Stimulated activated naive B cell treated with anti-CD40 and anti-IgM and Interleukin-4, amounts not matched to agents 10 μg/mL and 1 μg/mL and 100 μg/mL, for 72 hours (primary cell): ENCODE measurements at places on chromosomes 16 and 17.

GRCh38 chr16:84484579-84485254 lies 19.7 kb downstream of the MEAK7 start:
- DNase-seq, result no peak

GRCh38 chr17:61399131-61400065 lies at the start of gene TBX2:
TBX2 (plus strand) TSS chr17:61399843; CDS start chr17:61400177, 334 bp downstream.
- DNase-seq, result no peak

DNA sequence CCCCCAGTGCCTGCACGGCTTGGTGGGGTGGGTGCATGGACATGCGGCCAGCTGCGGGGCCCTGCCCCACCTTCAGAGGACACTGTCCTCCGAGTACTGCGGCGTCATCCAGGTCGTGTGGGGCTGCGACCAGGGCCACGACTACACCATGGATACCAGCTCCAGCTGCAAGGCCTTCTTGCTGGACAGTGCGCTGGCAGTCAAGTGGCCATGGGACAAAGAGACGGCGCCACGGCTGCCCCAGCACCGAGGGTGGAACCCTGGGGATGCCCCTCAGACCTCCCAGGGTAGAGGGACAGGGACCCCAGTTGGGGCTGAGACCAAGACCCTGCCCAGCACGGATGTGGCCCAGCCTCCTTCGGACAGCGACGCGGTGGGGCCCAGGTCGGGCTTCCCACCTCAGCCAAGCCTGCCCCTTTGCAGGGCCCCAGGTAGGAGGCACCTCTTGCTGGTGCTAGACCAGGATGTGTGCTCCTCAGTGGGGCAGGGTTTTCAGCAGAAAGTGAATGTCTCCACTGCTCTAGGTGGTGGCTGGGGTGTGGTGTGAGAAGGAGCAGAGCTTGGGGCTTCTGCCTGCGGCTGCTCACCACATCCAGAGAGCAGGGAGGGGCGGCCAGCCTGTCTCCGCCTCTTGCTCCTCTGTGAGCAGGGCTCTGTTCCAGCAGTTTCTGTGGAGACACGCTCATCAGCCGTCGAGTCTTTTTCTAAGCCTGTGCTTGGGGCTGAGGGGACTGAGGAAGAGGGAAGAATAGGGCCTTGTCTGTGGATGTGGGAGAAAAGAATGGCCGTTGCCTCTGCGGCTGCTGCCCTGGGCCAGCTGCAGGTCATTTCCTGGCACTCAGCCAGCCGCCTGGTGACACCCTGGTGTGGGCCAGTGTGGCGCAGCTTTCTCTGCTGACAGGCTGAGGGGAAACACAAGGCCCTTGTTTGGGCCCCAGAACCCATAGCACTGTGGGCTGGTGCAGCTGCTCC lies 2.2 kb downstream of the ZNF276 start:
- DNase-seq, result no peak

DNA sequence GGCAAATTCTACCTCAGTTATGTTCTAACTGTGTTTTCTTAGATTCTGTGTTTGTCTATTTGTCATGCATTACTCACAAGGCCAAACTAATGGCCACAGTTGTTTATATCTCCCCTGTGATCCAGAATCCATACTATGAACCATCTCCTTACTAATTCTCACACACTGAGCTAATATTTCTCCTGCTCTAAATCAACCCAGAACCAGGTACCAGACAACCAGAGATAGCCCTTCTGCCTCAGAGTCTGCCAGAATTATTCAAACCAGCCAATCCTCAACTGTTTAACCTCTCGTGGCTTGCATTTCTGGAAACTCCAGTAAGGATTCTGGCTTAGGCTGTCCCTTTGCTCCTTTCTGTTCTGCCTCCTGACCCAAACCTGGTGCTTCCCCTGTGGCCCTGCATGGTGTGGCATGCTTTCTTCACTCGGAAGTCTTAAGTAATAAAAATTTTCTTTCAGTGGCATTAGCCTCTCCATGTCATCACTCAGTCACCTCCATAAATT lies 59.4 kb downstream of the EFCAB5 start:
- DNase-seq, result no peak

- no peak for DNase-seq
Observed at GRCh38 chr16:84660973-84661372, 12.7 kb downstream of the KLHL36 start.

DNA sequence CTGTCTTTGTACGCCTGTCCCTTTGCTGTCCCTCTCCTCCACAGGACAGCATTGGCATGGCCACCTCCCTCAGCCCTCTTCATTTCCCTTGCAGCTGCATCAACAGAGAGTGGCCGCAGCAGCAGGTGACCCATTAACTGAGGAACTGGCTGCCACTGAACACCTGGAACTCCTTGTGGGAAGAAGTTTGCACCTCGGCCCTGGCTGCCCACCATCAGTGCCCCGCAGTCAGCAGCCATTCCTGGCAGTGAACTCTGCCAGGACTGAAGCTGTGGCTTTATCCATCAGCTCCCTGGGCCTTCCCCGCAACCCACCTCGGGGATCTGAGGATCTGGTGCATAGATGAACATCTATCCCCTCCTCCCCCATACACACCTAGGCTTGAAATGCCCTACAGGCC lies 13.1 kb upstream of the RNF135 start:
- no peak for DNase-seq

DNA sequence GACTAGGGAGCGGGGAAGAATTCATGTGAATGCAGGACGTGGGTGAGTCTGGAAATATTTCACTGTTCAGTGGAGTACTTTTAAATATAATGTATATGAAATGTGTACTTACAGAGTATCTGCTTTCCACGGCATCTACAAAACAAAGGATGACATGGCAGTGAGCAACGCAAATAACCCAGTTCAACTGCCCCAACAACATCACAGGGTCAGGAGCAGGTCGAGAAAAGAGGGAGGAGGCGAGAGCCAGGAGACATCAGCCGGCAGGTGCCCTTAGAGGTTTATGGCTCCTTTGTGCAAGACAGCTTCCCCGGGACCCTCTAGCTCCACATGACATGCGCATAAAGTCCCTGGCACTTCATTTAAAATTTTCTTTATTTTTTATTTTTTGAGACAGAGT lies 61.1 kb downstream of the PECAM1 start:
- no peak for DNase-seq

DNA sequence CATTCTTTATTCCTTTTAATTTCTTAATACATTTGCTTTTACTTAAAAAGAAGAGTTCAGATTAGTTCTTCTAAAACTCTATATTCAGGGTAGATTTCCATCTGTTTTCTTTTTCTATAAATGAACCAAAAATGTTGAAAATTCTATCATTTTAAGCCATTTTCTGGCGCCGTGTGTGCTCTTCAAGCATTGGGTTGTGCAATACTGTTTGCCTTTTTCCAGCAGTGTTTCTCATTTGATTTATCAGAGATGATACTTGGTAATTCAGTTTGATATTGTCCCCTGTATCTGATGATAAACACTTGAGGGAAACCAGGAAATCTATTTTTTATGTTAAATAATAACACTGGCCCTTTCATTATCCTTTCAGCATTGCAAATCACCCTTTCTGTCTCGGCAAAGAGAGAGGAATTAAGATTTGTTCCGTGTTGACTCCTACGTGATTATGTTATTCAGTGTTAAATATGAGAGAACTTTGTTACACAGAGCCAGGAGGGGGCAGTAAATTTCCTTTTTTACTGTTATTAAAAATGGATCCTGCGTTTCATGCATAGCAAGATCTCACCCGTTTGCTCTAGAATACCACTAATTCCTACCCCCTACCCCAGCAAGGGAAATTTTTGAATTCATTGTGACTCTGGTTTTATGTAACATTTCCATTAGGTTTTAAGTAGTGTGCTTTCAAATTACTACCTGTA lies 606.9 kb upstream of the RBFOX1 start:
- no peak for DNase-seq

GRCh38 chr16:69322343-69322742 lies 8.0 kb downstream of the PDF start:
- DNase-seq, result no peak

DNA sequence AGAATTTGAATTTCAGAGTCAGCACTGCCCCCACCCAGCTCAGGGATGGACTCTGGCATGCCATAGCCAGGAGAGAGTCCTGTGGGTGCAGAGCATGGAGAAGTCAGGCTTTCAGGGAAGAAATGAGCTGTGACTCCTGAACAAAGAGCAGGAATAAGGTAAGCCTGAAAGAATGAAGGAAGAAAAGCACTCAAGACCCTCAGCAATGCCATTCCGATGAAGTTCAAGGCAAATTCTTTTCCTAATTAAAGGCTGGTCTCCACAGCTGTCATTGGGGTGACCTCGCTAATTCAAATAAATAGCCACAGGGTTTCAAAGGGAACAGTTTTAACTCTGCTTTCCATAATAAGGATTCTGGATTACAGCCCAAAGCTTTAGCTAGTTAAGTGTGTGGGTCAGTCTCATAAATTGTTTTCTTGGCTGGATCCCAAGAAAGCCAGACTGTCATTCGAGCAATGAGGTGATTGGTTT lies 31.7 kb downstream of the TOM1L2 start:
- no peak for DNase-seq

- DNase-seq, result no peak
Observed at GRCh38 chr17:43680461-43680860, 18.7 kb upstream of the MEOX1 start.

DNA sequence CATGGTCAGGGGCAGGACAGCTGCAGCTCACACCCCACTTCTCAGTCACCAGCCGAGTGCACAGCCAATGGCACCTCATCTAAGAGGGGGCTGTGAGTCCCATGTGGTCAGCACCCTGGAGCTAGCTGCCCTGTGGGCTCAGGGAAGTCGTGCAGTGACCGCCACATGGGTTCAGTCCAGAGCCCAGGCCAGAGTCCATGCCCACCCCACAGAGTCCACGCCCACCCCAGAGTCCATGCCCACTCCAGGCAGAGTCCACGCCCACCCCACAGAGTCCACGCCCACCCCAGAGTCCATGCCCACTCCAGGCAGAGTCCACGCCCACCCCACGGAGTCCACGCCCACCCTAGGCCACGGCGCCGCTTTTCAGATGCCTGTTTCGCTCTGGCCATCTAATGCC lies 24.1 kb downstream of the SLC7A5 start:
- DNase-seq, result no peak

DNA sequence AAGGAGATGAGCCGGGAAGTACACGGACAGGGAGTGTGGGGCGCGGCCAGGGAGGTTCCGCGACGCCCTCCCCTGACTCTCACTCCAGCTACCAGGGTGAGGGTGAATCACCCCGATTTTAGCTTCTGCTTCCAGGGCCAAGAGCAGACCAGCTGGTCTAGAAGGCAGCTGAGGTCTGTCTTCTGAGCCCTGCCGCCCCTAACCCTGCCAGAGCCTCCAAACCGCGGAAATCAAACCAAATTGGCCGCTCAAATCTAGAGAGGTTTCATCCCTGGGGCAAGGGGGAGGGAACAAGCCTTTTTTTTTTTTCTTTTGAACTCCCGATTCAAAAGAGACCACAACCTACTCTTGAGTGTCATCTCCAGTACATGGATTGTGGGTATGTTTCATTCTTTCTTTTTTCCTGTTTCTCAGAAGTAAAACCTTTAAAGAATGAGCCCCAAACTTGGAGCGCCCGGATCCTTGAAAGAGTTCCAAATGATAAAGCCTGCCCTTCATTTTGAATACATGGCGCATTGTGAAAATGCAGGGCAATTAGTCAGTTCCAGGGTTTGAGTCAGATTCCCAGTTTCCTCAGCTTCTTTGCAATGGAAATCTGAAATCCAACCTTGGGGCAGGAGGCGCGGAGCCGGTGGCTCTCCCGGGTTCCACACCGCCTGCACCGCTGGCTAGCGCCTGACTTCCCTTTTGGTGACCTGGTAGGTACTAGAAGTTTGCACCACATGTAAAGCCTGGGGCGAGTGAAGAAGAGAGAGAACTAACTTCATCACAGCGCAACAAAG lies 16.5 kb upstream of the ZFHX3 start:
- no peak for DNase-seq
